Skeletal muscle cell (primary cell): ENCODE measurements at places on chromosomes 5 and 9.

DNA sequence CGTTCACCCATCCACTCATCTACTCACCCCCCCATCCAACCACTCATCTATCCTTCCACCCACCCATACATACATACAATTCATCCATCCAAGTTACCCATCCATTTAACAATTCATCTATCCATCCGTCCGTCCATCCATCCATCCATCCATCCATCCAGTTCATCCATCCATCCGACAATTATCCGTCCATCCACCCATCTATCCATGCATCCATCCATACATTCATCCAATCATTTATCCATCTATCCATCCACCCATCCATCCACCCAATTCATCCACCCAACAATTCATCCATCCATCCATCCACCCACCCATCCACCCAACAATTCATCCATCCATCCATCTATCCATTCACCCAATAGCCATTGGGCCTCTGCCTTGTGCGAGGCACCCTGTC, 173.2 kb upstream of the MVB12B start:
- DNase-seq = no peak

- DNase-seq = no peak
These were observed 278.5 kb downstream of the TAF11L14 start for GRCh38 chr5:17912794-17913193.

GRCh38 chr9:89446961-89447310, 51.0 kb downstream of the SEMA4D start:
- DNase-seq = no peak

DNA sequence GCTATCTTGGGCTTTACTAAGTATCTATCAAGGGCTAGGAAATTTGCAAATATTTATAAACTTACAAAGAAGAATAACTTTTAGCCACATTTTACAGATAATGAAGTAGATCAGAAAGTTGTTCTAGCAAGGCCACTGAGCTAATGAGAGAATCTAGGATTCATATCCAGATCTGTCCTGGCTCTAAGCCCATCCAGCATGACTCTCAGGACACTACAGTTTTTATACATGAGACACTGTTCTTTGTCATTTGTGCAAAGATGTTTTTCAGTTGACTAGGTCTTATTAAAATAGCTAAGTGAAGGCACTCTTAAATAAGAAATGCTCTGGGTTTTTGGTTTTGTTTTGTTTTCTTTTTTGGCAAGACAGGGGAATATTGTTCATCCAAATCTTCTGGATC, 273.1 kb downstream of the GABRB2 start:
- no peak for DNase-seq

DNA sequence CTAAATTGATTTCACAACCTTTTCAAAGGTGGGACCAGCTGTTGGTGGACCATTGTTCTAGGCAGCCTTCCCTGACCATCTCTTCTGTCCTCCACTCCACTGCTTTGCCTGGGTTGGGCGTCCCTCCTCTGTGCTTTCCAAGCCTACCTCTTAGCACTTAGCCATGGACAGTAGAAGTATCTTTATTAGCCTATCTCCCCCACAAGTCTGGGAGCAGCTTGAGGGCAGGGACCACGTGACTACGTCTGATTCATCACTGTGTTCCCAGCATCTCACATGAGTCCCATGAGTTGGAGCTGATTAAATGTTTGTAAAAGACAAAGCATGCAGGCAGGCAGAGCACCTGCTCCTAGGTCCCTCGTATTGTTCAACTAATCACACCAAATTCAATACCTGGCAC, 20.9 kb downstream of the MORN5 start:
- peak; percentile 57 for DNase-seq

DNA sequence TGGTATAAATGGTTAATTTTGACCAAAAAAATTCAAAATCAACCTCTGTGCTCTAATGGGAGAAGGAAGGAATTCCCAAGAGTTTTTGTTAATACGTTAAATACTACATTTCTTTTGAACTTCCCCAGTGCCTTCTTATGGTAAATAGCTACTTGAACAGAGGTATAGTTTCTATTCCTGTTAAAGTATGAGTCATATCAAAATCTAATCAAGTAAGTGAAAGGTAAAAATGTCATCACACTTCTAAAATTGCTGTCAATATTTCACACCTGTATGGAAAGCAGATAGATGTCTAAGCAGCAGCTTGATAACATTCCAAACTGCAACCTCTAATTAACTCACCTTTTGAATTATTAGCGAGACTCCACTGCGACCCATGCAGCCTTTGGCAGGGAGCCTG, 214.1 kb upstream of the MEF2C start:
- no peak for DNase-seq

DNA sequence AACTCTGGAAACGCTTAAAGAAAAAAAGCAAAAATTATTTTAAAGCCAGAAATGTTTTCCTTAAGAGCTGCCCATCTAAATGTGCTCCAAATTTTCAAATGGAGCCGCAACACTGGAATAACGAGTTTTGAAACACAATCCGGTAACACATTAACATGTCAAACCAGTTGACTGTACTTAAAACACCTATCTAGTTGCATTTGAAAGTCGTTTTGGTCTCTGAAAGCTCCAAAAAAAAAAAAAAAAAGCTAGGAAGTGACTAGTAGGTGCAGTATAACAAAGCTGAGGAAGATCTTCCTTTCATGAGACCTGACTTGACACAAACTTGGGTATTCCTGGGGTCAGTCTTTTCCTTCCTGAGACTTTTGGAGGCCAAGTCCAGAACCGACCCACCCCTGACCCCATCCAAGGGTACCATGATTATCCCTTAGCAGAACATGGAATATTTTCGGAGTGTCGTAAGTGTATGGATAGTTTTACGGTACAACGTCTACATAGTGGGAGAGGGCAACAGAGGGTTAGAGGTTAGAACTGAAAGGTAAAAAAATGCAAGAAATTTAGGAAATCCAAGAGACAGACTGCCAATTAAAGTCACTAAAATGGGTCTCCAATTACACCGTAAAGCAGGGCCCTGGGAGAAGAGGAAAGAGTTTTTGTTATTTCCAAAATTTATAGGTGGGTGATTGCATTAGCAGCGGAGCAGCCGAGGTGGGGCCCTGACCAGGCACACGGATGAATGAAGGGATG, 812 bp downstream of the CETN3 start:
- DNase-seq = no peak

- DNase-seq = peak; percentile 65
These were observed 28.0 kb upstream of the ADAM19 start for GRCh38 chr5:157603333-157604190.

DNA sequence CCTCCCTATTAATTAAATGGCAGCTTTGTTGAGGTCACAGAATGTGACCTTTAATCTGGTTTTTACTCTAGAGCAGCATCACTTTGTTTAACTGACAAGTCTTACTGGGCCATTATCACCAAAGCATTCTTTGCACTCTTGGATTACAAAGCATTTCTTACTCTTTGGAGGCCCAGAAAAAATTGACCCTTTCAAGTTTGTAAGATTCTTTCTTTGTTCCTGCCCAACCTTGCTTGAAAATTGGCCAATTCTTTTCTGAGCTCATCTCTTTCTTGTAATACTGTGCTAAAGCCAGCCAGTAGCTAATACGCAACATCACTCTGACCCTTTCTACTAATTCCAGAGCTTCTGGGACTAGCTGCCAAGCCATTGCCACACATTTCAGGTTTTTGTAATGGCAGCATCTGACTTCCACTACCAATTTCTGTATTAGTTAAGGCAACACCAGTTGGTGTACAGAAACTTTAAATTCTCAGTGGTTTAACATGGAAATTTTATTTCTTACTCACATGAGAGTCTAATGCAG, 131.6 kb downstream of the PRDM6 start:
- no peak for DNase-seq

GRCh38 chr5:139263946-139264345, 29.6 kb upstream of the MATR3 start:
- DNase-seq = no peak

DNA sequence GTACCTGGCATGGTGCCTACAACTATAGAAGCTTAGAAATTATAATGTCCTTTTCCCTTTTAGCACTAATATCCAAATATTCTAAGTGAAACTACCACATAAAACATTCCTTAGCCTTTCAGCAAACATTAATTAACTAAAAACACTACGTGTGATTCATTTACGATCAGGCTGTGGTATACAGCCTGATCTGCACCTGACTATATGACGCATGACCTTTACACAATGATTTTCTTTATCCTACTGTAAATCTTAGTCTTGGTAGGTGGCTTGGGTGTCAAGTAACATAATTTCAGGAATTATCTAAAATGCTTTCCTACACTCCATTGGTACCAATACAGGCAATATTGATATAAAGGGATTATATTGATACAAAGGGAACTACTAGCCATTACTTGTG, 686.7 kb downstream of the DTWD2 start:
- no peak for DNase-seq

GRCh38 chr5:142012186-142012785, 541 bp downstream of the GNPDA1 start:
- no peak for DNase-seq

DNA sequence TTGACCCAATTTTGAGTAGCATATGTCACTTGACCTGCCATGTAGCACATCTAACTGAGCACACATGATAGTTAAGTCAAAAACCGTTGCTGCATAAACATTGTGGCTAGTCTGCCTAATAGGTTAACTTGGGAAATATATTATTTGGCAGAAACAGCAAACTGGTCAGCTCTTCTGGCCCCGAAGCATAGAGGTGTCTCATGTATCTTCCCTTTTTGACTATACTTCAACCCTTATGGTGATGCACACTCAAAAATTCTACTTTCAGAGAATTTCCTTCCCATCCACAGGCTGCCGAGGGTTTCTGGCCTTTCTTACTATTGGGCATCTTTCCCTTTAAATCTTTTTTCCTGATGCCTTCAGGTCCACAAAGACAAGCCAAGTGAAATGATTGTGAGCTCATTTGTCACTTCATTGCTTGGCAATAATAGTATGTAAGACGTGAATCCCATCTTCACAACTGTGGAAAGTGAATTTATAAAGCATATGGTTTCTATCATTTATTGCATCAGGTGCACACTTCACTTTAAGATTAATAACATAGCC, 41.2 kb downstream of the MOCS2 start:
- DNase-seq = no peak

DNA sequence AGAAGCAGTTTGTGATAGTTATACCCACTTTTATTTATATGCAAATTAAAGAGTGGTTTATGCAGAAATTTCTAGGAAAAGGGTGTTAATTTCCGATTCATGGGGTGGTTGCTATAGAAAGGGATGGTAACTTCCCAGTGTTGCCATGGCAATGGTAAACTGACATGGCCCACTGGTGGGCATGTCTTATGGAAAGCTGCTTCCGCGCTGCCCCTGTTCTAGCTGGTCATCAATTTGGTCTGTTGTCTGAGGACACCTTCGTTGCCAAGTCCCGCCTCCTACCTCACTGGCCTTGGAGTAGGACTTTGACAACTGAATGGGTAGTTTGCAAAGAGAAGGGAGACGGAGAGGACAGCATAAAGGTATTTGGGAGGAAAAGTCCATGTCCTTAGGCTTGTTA, 74.0 kb upstream of the SMIM23 start:
- no peak for DNase-seq

GRCh38 chr9:95757439-95757838, 118.1 kb upstream of the ERCC6L2 start:
- DNase-seq = no peak

GRCh38 chr5:6545036-6545693, 87.7 kb downstream of the NSUN2 start:
- DNase-seq = no peak

- DNase-seq = no peak
These were observed 159.9 kb downstream of the FBXL17 start for GRCh38 chr5:108222011-108222410.

GRCh38 chr9:98450496-98450895, 195.0 kb upstream of the TBC1D2 start:
- DNase-seq = no peak

GRCh38 chr9:137365552-137366444, 57.2 kb downstream of the EXD3 start:
- no peak for DNase-seq

GRCh38 chr5:141651728-141652105, 499 bp upstream of the FCHSD1 start:
- no peak for DNase-seq

- no peak for DNase-seq
These were observed 11.8 kb upstream of the TMC1 start for GRCh38 chr9:72509635-72510034.

- DNase-seq = no peak
These were observed 4.9 kb downstream of the TSPAN17 start for GRCh38 chr5:176652136-176652535.

DNA sequence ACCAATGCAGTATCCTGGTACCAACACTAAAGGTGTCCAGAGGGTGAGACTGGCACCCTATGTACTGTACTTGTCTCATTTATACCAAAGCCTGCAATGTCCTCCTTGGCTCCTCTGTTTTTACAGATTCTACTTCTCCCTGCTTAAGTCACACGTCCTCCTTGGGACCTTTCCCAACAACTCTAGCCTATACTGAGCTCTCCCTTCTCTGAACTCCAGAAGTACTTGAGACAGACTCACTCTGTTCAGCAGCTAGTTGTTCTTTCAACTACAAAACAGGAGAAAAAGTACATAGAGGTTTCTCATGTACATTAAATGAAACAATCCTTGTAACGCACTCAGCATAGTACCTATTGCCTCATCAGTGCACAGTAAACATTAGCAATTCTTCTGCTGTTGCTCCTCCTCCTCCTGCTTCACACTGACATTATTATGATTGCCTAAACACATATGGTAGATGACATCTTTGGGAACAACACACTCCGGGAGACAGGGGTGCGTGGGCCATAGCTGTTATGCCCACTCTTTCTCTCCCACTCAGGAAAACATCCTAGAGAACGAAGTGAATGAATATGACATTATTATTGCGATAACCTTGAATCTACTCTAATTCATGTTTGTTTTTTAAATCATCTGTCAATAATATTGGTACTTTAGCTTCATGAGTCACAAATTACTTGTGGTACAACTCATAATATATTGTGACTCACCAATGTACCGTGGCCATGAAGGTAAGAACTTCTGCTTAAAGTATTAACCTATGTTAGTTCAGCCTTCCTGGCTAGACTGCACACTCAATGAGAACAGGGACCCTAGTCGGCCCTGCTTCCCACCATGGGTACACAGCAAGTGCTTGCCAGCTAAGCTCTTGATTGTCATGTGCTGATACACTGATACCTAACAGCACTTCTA, 180.3 kb upstream of the ADRA1B start:
- DNase-seq = peak; percentile 51

- peak; percentile 48 for DNase-seq
These were observed 22.7 kb downstream of the CAVIN4 start for GRCh38 chr9:100600521-100601079.

GRCh38 chr5:31232273-31232888, 38.9 kb downstream of the CDH6 start:
- no peak for DNase-seq

- no peak for DNase-seq
These were observed 9.3 kb upstream of the OR13F1 start for GRCh38 chr9:104494808-104495207.

- no peak for DNase-seq
These were observed 585.2 kb upstream of the TUSC1 start for GRCh38 chr9:26263478-26263877.

- DNase-seq = no peak
These were observed 51.4 kb downstream of the ATP10B start for GRCh38 chr5:160800375-160801275.
